ENCODE measurements at places on chromosomes 6 and 20. TPM values are rescaled to one million over a fixed set of nuclear protein-coding genes. Genes with fewer than 3 reads are reported as not detected.
A peak's percentile ranks its signal among the peaks of the same experiment; 100 is the strongest.

GRCh38 chr6:33286946-33287914 lies 1.8 kb downstream of the WDR46 start:
- peaks cover 2% of the 10 kb centered on the region for H3K27me3 ChIP-seq
- H3K27ac ChIP-seq, result peak overlapping the region; percentile 74
- H3K36me3 ChIP-seq, result peaks cover 4% of the 10 kb centered on the region
- H3K4me3 ChIP-seq, result peak overlapping the region; percentile 50
- H3K4me1 ChIP-seq, result peaks cover 50% of the 10 kb centered on the region
- no peak for DNase-seq

GRCh38 chr20:63087236-63087871 lies 80.6 kb upstream of the BHLHE23 start:
- H3K36me3 ChIP-seq, result no peaks in the 10 kb centered on the region
- no peak overlapping the region for H3K4me3 ChIP-seq
- H3K27ac ChIP-seq, result no peak overlapping the region
- no peaks in the 10 kb centered on the region for H3K4me1 ChIP-seq
- DNase-seq, result no peak

DNA sequence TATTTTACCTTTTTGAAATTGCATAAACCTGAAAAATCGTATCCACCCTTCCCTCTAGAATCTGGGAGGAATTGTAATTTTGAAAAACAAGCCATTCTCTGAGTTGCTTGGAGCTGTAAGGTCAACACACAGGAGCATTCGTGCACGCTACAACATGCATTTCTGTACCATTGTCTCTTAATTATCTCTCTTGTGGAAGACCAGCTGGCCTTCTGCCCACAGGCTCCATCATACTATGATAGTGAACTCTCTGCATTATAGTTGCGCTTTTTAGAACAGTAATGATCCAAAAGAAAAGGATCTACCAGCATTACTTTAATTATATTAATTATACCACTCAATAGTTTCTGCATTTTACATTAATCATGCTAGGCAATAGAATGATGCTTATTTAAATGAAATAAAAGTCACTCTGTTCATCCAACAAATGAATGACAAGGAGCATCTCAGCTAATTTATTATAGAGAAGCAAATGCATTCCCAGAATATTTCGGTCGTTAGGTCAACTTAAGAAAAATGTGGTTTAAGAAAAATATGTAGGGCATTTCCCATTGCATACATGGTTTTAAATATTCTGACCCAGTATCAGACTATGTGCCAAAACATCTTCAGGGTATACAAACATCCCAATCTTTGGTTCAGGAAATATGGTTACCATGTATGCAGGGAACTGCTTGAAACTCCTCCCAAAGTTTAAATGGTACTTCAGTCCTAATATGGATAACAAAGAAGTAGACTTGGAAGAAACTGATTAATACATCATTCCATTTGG lies 263.5 kb downstream of the TFAP2A start:
- no peaks in the 10 kb centered on the region for H3K27me3 ChIP-seq
- no peak for DNase-seq
- no peak overlapping the region for H3K4me3 ChIP-seq
- no peaks in the 10 kb centered on the region for H3K4me1 ChIP-seq
- no peaks in the 10 kb centered on the region for H3K36me3 ChIP-seq
- no peak overlapping the region for H3K27ac ChIP-seq

DNA sequence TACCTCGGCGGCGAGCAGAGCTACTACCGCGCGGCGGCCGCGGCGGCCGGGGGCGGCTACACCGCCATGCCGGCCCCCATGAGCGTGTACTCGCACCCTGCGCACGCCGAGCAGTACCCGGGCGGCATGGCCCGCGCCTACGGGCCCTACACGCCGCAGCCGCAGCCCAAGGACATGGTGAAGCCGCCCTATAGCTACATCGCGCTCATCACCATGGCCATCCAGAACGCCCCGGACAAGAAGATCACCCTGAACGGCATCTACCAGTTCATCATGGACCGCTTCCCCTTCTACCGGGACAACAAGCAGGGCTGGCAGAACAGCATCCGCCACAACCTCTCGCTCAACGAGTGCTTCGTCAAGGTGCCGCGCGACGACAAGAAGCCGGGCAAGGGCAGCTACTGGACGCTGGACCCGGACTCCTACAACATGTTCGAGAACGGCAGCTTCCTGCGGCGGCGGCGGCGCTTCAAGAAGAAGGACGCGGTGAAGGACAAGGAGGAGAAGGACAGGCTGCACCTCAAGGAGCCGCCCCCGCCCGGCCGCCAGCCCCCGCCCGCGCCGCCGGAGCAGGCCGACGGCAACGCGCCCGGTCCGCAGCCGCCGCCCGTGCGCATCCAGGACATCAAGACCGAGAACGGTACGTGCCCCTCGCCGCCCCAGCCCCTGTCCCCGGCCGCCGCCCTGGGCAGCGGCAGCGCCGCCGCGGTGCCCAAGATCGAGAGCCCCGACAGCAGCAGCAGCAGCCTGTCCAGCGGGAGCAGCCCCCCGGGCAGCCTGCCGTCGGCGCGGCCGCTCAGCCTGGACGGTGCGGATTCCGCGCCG lies 994 bp downstream of the FOXC1 start:
- H3K36me3 ChIP-seq, result no peaks in the 10 kb centered on the region
- H3K4me3 ChIP-seq, result peak overlapping the region; percentile 85
- peaks cover 48% of the 10 kb centered on the region for H3K4me1 ChIP-seq
- no peak for DNase-seq
- no peak overlapping the region for H3K27ac ChIP-seq
- H3K27me3 ChIP-seq, result peaks cover 28% of the 10 kb centered on the region

DNA sequence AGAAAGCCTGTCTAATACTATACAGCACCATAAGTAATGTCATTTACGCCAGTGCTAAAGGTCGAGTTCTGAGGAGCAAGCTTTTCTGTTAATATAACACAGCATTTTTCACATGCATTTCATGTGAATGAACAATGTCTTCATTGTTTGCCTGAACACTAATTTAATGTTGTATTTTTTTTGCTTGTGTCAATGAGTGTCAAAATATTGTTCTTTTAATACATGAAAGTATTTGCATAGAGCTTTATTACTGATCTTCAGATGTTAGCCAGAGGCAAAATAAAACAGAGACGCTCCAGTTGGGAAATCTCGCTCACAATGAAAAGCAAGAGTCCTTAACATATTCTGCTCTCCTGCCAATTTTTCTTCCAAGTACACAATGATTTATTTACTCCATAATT lies 151.8 kb downstream of the FOXC1 start:
- H3K27ac ChIP-seq, result no peak overlapping the region
- H3K4me1 ChIP-seq, result no peaks in the 10 kb centered on the region
- H3K36me3 ChIP-seq, result peaks cover 32% of the 10 kb centered on the region
- no peak for DNase-seq
- H3K4me3 ChIP-seq, result no peak overlapping the region

GRCh38 chr20:24633026-24633425 lies 163.6 kb downstream of the SYNDIG1 start:
- DNase-seq, result no peak
- no peak overlapping the region for H3K27ac ChIP-seq
- H3K36me3 ChIP-seq, result no peaks in the 10 kb centered on the region
- H3K27me3 ChIP-seq, result peaks cover 4% of the 10 kb centered on the region
- H3K4me3 ChIP-seq, result no peak overlapping the region
- peaks cover 12% of the 10 kb centered on the region for H3K4me1 ChIP-seq

DNA sequence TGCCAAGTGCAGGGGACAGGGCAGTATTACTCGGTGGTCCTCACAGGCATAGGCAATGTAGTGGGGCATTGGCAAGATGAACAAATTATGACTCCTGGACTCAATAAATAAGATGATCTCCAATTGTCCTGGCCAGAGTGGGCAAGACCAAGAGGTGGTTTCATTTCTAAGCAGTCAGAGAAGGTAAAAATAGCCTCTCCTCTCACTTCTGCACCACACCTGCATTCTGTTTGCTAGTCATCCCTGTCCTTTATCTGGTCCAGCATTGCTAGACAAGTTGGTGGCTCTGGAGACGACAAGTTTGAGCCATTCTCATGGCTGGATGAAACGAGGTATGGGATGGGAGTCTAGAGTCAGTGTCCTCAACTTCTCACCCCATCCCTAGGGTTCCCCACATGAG lies 83.0 kb downstream of the BANF2 start:
- no peak overlapping the region for H3K4me3 ChIP-seq
- peaks cover 1% of the 10 kb centered on the region for H3K27me3 ChIP-seq
- no peak overlapping the region for H3K27ac ChIP-seq
- no peak for DNase-seq
- no peaks in the 10 kb centered on the region for H3K4me1 ChIP-seq

DNA sequence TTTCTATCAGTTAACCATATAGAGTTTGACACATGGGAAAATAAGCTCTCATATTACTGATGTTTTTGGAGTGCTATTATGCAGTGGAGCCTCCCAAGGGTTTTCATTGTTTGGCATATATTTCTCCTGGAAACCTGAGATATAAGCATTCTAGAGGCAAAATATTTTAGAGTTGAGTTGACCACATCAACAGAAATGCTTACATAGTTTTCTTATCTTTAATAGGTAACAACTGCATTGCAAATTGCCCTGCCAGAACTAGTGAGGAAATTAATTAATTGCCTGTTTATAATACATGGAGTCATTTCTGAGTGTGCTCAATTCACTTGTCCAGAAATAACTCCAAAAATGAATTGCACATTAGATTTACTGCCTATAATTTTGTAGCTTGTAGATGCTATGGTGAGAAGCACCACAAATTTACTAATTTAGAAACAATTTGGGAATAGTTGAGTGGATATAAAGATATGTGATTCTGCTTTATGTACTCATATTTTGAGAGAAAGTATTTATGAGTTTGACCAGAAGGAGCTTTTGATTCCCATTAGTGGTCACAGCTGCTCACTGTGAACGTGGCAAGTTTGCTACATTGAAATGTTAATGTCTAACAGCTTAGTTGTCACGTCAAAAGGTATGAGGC lies 288.7 kb downstream of the CD109 start:
- H3K27me3 ChIP-seq, result peaks cover 3% of the 10 kb centered on the region
- no peak overlapping the region for H3K27ac ChIP-seq
- H3K4me3 ChIP-seq, result no peak overlapping the region

- H3K27me3 ChIP-seq, result no peaks in the 10 kb centered on the region
- no peak overlapping the region for H3K27ac ChIP-seq
- DNase-seq, result no peak
These were observed 36.2 kb downstream of the JAG1 start for GRCh38 chr20:10637563-10637962.

DNA sequence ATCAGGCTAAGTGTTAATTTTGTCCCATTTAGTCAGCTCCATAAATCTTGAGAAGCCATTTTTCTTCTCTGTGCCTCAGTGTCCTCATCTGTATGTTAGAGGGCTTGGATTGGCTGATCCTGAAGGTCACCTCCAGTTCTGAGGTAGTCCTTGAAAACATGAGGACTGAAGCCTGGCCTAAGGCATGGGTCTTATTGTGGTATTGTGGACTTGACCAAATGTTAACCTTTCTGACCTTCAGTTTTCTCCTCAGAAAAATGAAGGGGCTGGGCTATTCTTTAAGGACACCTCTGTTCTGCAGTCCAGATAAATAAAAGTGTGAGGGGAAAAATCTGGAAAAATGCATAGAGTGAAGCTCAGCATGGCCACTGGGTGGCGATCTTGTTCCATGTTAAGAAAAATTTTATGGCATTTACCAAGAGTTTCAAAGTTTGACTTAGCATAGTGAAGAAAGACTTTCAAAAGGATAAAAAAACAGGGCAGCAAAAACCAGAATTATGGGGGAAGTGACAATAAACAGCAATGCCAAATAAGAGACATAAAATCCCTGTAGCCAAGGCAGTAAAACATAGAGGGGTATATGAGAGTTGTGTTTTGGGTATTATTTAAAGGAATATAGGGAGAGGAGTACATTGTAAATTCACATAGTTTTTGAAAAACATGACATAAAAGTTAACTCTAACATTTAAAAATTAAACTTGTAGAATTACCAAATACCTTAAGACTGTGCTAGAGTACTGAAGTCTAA lies 13.2 kb upstream of the TFB1M start:
- H3K27me3 ChIP-seq, result peaks cover 2% of the 10 kb centered on the region
- H3K36me3 ChIP-seq, result no peaks in the 10 kb centered on the region
- peak; percentile 44 for DNase-seq
- no peak overlapping the region for H3K27ac ChIP-seq

- DNase-seq, result no peak
- H3K4me3 ChIP-seq, result no peak overlapping the region
- H3K27me3 ChIP-seq, result peaks cover under 1% of the 10 kb centered on the region
- no peaks in the 10 kb centered on the region for H3K36me3 ChIP-seq
- no peak overlapping the region for H3K27ac ChIP-seq
These were observed 44.7 kb upstream of the TOP1 start for GRCh38 chr20:40983898-40984297.

- DNase-seq, result no peak
- no peaks in the 10 kb centered on the region for H3K36me3 ChIP-seq
- peaks cover 10% of the 10 kb centered on the region for H3K4me1 ChIP-seq
- no peak overlapping the region for H3K27ac ChIP-seq
- H3K4me3 ChIP-seq, result peak overlapping the region; percentile 33
- peaks cover 3% of the 10 kb centered on the region for H3K27me3 ChIP-seq
These were observed 3.1 kb downstream of the LRP11 start for GRCh38 chr6:149860834-149861602.

The IMPG1 gene
- polyA plus RNA-seq, result not detected

The EEF1A1 gene
- 5,498 TPM for polyA plus RNA-seq

The SLC22A7 gene
- polyA plus RNA-seq, result not detected

The MUC21 gene
- polyA plus RNA-seq, result not detected

Measured in immature natural killer cell (primary cell).